Hypothalamus (tissue), 51 donors: ENCODE measurements at places on chromosomes 6 and 20.

DNA sequence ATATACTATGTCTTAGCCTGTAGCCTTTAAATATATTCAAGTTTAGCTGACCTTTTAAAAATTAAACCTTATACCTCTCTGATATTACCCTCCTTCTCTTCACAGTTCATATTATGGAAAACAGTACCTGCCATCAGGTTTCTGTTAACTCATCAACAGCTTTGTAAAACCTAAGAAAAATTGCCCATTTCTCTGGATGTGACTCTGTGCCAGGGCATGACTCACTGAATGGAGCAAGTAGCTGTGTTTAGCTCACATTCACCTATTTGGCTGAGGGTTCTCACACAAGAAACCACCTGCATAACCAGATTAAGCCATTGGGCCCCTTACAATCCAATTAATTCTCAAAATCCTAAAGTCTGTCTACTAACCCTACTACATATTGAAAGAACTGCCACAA, 678.8 kb upstream of the MARCKS start:
- DNase-seq, result no peak

DNA sequence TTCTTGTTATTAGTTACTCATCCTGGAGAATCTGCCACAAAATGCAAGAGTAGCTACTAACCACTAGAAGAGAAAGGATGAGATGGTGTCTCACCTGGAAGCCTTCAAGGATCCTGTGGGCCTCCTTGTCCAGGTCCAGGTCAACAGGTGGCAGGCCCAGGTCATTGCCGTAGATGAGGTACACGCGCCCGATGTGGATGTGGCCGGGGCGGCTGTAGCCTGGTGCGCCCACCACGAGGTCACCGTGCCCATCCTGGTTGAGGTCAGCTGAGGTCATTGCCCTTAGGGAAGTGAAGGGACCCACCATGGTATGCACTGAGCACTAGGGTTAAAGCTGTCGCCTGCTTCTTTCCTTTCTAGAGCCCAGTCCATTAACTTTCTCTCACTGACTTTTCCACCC, 35.5 kb downstream of the GPLD1 start:
- no peak for DNase-seq

DNA sequence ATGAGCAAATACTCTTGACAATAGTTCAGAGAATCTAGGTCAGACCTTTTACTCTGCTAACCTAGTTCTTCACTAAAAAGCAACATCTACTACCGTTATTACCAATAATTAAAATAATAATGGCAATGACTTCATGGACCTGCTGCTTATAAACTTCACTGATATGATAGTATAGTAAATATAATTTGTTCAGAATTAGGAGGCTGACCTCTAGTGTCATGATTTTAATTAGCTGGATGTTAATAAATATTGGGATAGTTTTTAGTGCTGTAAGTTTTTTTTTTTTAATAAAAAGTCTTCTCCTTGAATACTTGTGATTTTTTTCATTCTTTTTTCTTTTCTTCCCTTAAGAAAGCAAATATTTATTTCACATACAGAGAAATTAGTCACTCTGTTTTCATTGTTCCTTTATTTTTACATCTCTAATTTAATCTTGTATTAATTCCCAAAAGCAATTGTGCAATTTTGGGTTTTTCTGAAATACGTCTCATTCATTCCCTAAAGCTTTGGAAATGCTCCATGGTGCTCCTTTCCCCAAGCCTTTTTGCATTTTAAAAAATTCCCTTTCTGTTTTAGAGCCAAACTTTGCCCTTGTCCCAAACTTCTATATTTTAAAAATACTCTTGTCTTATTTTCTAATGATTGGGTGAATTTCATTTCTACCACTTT, 46.6 kb upstream of the UST start:
- no peak for DNase-seq

GRCh38 chr6:29663300-29664042, 6.6 kb downstream of the MOG start:
- DNase-seq, result no peak

DNA sequence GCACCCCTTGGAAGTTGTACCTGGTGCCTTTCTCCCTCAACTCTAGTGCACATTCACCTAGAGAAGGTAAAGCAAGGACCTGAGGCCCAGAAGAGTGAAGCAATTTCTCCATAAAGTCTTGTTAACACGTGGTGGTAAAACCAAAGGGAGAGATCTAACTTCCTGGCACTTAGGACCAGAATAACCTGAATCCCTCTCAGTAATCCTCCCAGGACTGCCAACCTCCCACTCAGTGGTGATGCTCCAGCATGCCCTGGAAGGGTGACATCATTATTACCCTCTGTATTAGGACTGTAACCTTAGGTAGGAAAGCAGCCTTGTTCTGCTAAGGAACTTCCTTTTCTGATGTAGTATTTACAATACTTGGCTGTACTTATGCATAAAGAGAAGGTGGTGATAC, 330.6 kb upstream of the MARCKS start:
- no peak for DNase-seq

DNA sequence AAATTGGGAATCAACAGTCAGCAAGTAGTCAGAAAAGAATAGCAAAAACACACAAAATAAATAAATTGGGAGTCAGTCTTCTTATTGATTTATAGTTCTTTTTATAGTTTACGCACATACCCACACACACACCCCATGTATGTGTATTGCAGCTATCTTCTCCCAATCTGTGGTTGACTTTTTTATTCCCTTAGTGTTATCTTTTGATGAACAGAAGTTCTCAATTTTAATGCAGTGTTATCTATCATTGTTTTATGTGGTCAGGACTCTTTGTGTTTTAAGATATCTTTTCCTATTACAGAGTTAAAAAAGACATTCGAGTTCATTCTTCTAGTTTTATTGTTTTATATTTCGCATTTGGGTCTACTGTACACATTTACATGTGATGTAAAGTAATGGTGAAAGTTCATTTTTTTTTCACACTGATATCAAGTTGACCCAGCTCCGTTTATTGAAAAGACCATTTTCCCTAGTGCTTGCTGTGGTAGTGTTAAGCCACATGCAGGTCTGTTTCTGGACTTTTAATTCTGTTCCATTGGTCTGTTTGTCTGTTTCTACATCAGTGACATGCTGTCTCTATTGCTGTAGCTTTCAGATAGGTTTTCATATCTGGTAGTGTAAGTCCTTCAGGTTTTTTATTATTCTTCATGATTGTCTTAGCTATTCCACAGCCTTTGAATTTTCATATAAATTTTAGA, 78.4 kb downstream of the ZFAND3 start:
- no peak for DNase-seq

DNA sequence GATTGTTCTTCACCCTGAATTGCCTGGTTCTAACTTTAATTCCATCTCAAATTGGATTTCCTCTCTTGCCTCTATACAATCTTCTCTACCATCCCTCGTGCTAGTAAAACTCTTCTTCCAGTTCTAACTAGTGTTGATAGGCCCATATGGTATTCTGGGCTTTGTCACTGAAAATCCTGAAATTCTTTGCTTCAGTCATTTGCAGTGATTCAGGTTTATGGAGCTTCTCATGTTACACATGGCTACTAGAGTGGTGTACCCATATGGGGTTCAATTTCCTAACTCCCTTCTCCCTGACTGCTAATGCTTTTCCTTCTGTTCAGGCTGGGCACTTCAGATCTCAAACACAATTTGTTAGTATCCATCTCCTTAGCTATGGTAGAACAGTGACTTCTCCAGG, 956.6 kb downstream of the KIF16B start:
- no peak for DNase-seq

- DNase-seq, result no peak
Observed at GRCh38 chr6:37202788-37203491, 33.0 kb downstream of the PIM1 start.

- no peak for DNase-seq
Observed at GRCh38 chr20:37243937-37244571, 17.6 kb downstream of the GHRH start.

GRCh38 chr20:24207803-24208300, 219.3 kb upstream of the GGTLC1 start:
- DNase-seq, result no peak

DNA sequence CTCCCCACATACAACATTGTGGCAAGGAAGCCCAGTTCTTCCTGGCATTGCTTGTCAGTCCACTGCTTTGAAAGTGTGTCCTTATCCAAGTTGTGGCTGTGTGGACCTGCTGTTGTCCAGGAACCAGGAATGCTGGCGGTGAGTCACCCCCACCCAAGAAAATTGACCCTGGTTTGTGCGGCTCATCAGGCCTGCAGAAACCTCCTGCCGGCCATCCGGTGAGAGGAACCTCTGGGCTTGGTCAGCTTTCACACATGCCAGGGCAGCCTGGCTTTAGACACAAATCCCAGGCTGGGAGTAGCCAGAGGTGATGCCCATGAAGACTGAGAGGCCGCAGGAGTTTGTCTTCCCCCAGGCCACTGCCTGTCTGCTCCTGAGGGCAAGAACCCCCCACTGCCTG, 223.6 kb downstream of the TTLL2 start:
- no peak for DNase-seq

- DNase-seq, result no peak
Observed at GRCh38 chr6:126188279-126188909, 151.5 kb upstream of the CENPW start.

- no peak for DNase-seq
Observed at GRCh38 chr20:32337937-32338661, 20.0 kb upstream of the ASXL1 start.

GRCh38 chr6:137788248-137788647, 78.8 kb upstream of the TNFAIP3 start:
- no peak for DNase-seq

DNA sequence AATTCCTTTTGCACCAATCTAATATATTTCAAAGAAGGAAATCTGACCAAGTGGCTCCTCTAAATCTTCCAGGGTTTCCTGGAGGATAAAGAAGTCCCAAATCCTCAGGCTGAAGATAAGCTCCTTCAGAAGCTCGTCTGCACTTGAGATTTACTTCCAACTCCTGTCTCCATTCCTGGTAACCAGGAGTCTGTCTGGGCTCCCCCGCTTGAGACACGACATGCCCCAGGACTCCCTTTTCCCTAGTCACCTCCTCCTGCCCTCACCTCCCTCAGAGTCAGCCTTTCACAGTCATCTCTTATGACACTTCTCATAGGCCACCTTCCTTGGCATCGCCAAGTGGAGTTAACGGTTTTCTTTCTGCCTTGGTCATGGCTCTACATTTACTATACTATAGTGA, 103.4 kb upstream of the NEDD9 start:
- no peak for DNase-seq
